Tibial nerve (tissue), 4 donors: ENCODE measurements at places on chromosomes 7 and 10.

GRCh38 chr7:12765431-12766100, 78.1 kb downstream of the ARL4A start:
- DNase-seq, result no peak

- no peak for DNase-seq
These were observed 90.0 kb upstream of the PLXNA4 start for GRCh38 chr7:132666071-132666773.

DNA sequence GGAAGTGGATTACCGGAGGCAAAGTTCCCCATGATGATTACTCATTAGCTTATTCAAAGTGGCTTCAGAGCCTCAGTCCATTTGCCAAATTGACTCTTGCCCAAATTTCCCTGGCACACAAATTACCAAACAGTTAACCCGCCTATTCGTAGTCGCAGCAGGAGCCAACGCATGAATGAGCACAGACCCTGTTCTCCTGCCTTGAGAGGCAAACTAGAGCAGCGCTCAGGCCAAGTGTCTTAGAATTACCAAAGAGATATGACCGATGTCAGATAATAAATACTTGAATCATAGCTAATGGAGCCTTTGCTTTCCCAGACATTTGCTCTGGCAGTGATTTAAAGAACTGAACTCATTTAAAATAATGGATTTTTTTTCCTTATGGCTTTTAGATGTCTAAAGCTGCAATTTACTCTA, 64.9 kb downstream of the CTTNBP2 start:
- DNase-seq, result no peak

DNA sequence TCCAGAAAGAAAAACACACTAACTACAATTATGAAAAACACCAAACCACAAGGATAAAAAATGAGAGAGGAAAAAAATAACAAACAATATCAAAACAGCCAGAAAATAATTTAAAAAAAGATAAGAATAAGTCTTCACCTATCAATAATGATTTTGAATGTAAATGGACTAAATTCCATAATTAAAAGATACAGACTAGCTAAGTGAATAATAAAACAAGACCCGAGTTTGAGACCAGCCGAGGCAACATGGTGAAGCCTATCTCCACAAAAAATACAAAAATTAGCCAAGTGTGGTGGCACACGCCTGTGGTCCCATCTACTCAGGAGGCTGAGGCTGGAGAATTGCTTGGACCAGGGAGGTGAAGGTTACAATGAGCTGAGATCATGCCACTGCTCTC, 131.1 kb downstream of the MTERF1 start:
- no peak for DNase-seq

- no peak for DNase-seq
These were observed 207.1 kb upstream of the ADCY1 start for GRCh38 chr7:45367026-45367425.
